ENCODE measurements at places on chromosomes 16 and 17.

DNA sequence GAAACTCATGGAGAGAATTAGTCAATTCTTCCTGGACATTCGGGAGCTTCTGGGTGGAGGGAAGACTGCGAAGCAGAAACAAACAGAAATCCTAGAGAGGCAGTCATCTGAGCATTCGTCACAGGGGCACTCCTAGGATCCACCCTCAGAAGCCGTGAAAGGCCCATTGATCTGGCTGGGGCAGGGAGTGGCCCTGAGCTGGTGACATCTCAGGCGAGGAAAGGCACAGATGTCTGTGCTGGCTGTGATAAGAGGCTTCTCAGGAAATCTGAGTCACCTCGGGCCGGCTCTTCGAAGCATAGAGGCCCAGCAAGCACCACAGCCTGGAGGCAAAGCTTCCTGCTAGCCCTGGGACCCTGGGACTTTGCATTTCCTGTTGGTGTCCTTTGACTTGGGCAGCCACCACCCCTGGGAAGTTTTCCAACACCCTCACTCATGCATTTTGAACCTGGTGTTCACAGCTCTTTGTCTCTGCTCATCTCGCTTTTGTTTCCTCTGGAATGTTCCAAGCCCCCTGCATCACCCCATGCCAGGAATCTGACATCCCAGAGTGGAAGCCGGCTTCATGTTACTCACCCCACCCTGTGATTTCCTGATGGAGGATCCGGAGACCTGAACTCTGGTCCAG lies 23.3 kb upstream of the CDRT4 start:
- DNase-seq = peak; percentile 17

DNA sequence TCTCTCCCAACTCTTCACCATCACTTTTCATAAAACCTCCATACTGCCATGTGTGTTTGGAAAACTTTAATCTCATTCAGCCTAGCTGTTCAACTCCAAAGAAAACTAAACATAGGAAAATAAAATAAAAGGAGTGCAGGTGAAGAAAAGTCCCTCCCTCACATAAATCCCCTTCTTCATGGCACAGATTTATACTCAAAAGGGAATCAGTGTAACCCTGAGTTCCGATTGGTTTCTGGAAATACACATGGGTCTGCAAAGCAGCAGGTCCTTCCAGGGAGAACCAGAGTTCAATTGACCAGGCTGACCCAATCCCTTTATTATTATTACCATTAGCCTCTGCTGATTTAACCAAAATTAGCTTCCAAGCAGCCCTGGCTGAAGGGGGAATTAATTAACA lies 8.9 kb upstream of the HOXB2 start:
- DNase-seq = no peak

- no peak for DNase-seq
Measured at GRCh38 chr16:88026964-88027938, 76.0 kb downstream of the BANP start.

GRCh38 chr17:80428363-80428762 lies 13.4 kb downstream of the ENDOV start:
- no peak for DNase-seq

- peak; percentile 91 for DNase-seq
Measured at GRCh38 chr17:62724398-62725146, 83.5 kb downstream of the MARCHF10 start.

DNA sequence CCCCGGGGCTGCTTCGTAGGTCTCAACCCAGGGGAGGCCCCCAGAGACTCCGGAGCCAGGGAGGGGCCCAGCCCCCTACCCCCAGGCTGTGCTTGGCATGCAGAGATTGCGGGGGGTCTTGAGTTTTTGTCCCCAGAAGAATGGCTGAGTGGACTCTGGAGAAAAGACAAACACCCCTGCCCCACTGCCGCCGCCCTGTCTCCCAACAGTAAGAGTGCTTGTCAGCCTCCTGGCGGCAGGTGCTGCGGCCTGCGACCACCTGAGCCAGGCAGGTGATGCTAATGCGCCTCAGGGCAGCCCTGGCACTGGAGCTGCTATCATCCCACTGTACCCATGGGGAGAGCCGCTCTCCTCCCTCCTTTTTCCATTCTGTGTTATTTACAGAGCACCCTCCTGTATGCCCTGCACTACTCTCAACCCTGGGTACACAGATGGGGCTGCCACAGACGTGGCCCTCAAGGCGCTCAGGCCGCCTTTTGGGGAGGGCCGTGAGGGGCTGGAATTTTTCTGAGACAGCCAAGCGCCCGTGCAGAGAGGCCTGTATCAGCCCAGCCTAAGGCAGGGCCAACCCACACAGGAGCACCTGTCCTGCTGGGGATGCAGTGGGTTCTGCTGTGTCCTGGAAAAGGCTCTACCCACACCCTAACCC lies 2.6 kb upstream of the IL17C start:
- no peak for DNase-seq

DNA sequence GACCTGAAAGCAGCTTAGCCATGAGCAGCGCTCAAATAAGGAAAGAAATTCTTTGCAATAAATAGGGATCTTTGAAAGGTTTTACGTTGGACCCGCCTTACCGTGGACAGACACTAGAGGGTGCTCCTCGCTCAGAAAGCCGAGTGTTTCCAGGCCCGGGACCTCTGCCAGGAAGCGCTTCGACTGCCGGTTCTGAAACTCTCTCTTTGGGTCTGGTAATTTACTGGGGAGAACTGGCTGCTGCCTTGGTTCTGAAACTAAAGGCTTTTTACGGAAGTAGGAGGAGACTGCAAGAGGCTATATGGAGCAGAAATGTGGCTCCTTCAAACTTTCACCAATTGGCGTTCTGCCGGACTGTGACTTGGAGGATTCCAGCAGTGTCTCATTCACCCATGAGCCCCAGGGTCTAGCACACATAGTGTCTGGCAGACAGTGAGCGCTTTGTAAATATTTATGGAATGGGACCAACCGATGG lies 45.6 kb upstream of the HOXB9 start:
- DNase-seq = peak; percentile 56

DNA sequence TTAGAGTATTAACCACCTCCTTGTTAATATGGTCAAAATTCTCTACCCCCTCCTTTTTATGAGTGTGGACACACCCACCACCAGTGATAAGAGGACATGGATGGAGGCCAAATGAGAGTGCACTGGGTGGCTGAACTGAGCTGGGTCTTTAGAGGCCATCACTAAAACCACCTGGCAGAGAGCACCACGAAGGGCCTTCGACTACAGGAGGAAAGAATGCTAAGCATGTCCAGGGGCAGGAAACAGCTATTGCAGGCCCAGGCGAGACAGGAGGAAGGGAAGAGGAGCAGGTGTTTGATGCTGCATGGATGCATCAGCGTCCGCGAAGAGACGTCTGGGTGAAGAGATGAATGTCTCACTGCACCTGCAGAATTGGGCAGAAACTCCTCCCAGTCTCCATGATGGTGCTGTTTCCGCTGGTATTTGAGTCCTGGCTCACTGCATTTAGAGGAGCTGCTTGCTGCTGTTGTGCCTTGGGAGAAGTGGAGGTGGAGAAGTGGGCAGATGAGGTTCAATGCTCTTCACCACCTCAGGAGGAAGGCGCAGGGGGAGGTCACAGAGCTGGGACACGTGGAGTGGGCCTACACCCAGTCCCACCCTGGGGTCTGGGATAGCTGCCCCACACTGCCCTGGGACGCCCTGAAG lies 33.2 kb downstream of the SPHK1 start:
- DNase-seq = no peak

- DNase-seq = no peak
Measured at GRCh38 chr17:63349478-63350000, 96.6 kb downstream of the CYB561 start.

DNA sequence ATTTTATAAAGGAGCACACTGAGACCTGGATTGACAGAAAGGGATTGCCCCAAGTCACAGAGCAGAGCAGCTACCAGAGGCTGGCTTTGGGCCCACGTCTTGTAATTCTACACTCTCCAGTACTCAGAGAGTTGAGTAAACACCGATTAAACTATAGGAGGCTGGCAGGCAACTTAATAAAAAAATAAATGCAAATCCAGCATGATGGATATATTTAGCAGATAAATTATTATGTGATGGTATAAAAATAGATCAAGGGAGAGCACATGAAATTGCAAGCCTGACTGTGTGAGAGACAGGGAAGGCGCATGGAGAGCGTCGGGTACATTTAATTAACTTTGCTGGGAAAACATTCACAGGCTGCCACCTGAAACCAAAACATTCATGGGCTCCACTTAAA lies 87.7 kb upstream of the CCL2 start:
- DNase-seq = no peak

- DNase-seq = no peak
Measured at GRCh38 chr17:72812823-72813222, 279.7 kb downstream of the SLC39A11 start.

DNA sequence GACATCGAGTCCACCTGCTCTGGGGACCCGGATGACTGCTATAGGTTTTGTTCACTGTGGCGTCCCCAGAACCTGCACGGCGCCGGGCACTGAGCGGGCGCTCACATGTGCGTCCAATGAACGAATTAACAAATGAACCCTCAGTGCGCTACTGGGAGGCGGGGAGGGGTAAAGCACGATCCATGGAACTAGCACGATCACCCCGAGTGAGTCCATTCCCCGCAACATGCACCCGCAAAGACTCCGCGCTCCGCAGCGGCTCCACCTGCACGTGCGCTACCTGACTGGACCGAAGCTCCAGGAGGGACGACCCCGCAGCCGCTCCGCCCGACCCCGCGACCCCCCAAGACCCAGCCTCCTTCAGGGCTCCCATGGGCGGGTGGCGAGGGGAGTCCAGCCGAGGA lies 491 bp downstream of the TRAP1 start:
- peak; percentile 9 for DNase-seq

GRCh38 chr16:10368969-10369551 lies 16.8 kb upstream of the ATF7IP2 start:
- DNase-seq = no peak

DNA sequence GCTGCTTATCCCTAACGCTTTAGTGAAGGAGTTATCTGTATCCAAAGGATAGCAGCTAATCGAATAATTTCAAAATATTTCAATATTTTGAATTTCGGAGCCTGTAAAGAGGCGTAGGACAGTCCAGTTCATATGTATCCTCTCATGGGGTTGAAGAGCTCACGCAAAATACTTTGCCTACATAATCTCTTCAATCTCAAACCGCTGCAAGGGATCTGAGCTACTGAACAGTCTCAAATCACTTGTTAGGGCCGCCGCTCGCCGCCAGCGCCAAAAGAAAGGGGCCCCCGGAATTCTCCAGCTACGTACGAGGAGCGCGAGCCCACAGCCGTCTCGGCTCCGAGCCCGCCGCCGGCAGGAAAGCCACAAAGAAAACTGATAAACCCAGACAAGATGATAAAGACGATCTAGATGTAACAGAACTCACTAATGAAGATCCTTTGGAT lies 601 bp upstream of the RFWD3 start:
- peak; percentile 14 for DNase-seq

GRCh38 chr16:15037745-15038144 lies 18.1 kb downstream of the NTAN1 start:
- DNase-seq = no peak

GRCh38 chr16:73279451-73279850 lies 231.5 kb upstream of the ZFHX3 start:
- no peak for DNase-seq

DNA sequence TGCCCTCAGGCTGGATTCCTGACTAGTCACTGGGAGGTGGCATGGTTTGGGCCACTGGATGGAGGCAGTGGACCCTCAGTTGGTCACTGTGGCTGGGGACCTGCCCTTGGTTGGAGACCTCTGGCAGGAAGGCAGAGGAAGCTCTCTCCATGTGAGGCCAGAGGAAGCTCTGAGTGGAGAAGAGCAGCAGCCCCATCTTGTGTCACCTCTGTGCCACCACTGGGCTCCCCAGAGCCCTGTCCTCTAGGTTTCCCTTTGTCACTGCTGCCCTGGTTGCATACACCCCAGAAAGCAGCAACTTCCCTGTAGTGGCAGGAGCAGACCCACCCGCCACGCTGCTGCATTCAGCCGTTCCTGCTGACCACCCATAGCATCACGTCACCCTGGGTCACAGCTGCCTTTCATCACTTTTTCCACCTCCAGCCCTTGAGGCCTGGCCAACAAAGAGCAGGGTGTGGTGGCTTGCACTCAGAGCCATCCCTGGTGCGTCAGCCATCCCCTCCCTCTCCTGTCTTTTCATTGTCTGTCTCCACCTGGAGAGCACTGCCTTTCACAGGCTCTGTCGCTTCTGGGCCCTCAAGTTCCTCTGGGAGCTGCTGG lies 11.9 kb downstream of the CTRL start:
- no peak for DNase-seq

- DNase-seq = no peak
Measured at GRCh38 chr17:58313815-58314705, 14.5 kb downstream of the TSPOAP1 start.

- DNase-seq = no peak
Measured at GRCh38 chr16:31183432-31184428, 3.8 kb downstream of the FUS start.

- no peak for DNase-seq
Measured at GRCh38 chr17:46027976-46028325, 28.9 kb downstream of the STH start.

GRCh38 chr17:75317671-75318070 lies 28.4 kb upstream of the SLC25A19 start:
- peak; percentile 35 for DNase-seq

- no peak for DNase-seq
Measured at GRCh38 chr16:23072769-23073549, 76.3 kb downstream of the USP31 start.

GRCh38 chr17:4049546-4049945 lies 85.3 kb upstream of the ATP2A3 start:
- no peak for DNase-seq

GRCh38 chr17:10120109-10120485 lies 78.3 kb downstream of the GAS7 start:
- peak; percentile 39 for DNase-seq

- DNase-seq = no peak
Measured at GRCh38 chr16:81618661-81619060, 160.4 kb upstream of the PLCG2 start.

GRCh38 chr16:29710227-29711219 lies 31.5 kb downstream of the QPRT start:
- DNase-seq = peak; percentile 74

- DNase-seq = no peak
Measured at GRCh38 chr16:89135166-89135565, 36.4 kb upstream of the CDH15 start.

- DNase-seq = peak; percentile 100
Measured at GRCh38 chr16:1942810-1943726, at the start of gene MSRB1. Gene MSRB1 (minus strand): TSS chr16:1943199. CDS start chr16:1943156, 43 bp downstream.

- no peak for DNase-seq
Measured at GRCh38 chr16:82650804-82651203, 24.0 kb downstream of the CDH13 start.

DNA sequence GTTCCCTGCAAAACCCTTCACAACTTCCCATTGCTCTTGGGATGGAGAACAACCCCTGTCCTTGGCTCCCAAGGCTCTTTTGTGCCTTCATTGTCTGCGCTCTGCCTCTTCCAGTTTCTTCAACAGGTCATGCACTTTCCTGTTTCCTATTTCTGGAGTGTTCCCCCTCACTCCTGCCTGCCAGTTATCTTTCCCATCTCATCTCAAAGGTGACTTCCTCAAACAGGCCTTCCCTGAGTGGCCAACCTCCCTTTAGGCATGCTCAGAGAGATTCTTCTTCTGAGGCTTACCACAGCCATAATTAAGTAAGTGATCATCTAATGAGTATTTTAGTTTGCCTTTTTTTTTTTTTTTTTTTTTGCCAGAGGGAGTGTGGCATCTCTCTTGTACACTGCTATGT lies 2.9 kb upstream of the CYLD start:
- DNase-seq = no peak

Measured in inflammatory macrophage treated with lipopolysaccharide for 4 hours (primary cell).